LoVo (cell line): ENCODE measurements at places on chromosomes 4 and X.

- no peak for DNase-seq
These were observed 57.8 kb downstream of the HEPH start for GRCh38 chrX:66221856-66222255.

- no peak for DNase-seq
These were observed 36.0 kb downstream of the CCNG2 start for GRCh38 chr4:77193046-77193445.

DNA sequence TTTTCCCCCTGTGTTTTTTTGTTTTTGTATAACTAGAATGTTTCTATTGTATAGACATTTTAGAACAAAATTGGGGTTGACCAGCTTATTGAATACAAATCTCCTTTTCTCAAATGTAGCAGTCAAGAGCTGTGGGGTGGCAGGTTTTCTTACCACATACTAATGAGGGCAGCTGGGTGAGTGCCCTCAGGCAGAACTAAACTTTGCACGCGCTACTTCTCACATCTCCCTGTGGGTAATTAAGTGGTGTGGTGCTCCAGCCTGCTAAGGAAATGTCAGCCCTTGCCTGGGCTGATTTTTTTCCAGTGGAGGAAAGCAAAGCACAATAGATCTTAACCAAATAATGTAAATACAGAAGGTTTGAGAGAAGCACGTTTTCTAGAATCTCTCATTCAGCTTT is 717.6 kb upstream of the TENM3 start:
- DNase-seq = no peak

DNA sequence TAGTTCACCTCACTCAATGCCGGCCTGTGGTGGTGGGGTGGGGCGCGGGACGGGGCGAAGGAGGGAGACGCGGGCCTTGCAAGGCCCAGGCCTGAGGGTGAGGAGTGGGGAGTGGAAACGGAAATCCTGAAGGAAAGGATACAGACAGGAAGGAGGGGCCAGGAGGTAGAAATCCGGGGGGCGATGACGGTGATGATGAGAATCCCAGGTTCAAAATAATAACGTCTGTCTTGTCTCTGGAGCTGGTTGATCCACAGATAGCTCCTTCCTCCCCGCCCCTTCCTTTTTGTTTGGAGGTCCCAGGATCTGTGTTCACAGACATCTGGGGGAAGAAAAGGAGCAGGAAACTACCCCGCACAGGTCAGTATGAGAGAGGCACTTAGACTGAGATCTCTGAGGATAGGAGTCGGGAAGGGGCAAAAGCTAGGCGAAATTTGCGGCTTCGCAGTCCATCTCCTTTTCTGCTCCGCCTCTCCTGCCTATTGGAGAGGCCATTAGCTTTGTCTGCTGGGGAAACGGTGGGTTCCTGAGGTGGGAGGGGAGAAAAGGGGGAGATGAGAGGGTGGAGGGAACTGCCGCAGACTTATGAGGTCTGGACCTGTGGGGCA is 746 bp downstream of the TCEAL7 start:
- no peak for DNase-seq

- DNase-seq = no peak
These were observed 1.0 kb downstream of the SH3KBP1 start for GRCh38 chrX:19886375-19886774.

DNA sequence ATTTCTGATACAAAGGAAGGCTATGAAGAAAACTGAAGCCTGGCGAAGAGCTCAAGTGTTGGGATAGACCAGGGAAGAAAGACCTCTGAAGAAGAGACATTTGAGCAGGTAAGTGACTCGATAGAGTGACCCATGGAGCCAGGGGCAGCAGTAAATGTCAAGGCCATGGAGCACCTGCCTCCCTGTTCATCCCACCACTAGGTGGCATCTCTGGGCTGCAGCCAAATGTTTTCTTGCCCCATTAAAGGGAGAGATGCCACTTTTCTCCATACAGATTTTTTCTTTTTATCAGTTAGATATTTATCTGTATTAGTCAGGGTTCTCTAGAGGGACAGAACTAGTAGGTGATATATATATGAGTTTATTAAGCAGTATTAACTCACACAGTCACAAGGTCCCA is 4.9 kb upstream of the ZNF81 start:
- DNase-seq = peak; percentile 43

- DNase-seq = no peak
These were observed 71.9 kb upstream of the STX18 start for GRCh38 chr4:4613641-4614286.

- DNase-seq = peak; percentile 84
These were observed 72.9 kb upstream of the STIM2 start for GRCh38 chr4:26787461-26788340.

DNA sequence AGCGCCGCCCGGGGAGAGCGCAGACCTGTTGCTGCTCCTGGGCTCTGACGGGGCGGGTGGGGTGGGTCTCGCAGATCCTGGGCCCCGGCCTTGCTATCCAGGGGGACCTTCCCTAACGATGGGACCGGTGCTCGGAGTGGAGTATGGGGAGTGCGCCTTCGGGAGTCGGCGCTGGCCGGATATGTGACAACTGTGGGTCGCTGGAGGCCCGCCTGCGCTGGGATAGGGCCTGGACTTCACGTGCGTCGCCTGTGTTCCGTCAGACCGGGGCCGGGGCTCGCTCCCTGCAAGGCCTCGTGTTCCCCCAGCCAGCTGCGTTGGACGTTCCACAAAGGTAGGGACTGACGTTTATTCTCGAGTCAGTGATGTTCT is 1.3 kb downstream of the TBL1X start:
- peak; percentile 4 for DNase-seq

GRCh38 chr4:1061760-1062159 is 50.3 kb downstream of the FGFRL1 start:
- no peak for DNase-seq

- peak; percentile 41 for DNase-seq
These were observed 201.9 kb upstream of the AGTR2 start for GRCh38 chrX:115968436-115969252.

- no peak for DNase-seq
These were observed 87.3 kb downstream of the ADRA2C start for GRCh38 chr4:3853388-3854035.

GRCh38 chr4:90375081-90375480 is 247.9 kb downstream of the CCSER1 start:
- DNase-seq = no peak

DNA sequence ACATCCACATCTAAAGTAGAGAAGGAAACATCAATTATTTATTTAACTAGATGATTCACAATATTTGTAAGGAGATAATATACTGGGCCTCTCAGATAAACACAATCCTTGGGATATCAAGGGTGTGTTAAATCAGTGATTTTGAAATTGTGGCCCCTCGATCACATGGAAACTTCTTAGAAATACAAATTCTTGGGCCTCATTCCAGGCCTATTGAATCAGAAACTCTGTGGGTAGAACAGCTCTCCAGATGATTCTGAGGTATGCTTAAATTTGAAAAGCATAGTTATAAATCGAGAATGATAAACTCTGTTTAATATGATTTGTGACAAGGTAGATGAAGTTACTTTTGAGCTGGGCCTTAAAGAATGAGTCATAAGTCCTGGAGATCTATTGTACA is 64.3 kb upstream of the GPR174 start:
- no peak for DNase-seq

DNA sequence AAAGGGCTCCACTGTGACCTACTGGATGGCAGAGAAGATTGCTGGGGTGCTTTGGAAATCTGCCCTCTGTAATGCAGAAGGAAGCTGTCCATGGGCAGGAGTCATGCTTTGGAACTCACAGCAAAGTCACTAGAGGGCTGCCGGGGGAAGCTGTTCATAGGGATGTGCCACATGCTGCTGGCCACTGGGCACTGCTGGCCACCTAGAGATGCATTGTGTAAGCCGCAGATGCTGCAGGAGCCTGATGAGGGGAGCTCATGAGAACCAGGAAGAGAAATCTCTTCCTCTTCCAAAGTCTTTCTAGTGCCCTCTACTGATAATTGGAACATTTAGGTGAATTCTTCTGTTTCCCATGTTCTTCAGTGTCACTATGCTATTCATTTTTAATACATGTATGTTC is 31.2 kb upstream of the UXT start:
- no peak for DNase-seq
